ENCODE measurements at places on chromosomes 1 and 21.

DNA sequence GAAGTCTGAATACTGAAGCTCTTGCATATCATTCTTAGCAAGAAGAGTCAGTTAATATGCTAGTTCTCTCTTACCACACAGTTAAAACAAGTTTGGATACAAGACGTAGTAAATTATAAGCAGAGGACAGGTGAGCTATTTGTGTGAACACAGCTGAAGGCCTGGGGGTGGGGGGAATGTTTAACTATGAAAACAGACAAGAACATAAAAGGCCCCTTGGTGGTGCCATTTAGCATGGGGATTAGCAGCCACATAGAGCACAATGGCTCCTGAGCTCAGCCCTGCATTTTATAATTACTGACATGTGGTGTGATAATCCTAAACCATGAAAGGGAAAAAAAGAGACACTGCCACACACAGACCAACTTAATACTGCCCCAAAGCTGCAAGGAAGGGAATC lies 94.8 kb downstream of the TGFBR3 start:
- no peak for DNase-seq

GRCh38 chr1:151838222-151839081 lies 1.2 kb downstream of the C2CD4D start:
- no peak for DNase-seq

DNA sequence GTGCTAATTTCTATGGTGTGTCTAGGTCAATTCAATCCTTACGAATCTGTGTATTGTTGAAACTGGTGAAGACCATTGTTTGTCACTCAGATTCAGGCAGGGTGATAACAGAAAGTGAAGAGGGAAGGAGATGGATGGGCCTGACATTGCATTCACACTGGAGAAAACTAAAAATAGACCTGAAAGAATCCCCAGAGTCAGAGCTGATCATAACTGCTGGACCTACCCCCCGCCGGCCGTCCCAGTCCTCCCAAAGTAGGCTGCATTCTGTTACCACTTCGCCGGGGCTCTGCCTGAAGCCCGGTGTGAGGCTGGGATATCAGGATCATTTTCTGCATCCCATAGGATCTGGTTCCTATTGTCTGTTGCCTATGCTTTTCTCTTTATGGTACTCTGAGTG lies 121.1 kb downstream of the NUF2 start:
- no peak for DNase-seq

GRCh38 chr1:78255846-78256245 lies 210.1 kb downstream of the GIPC2 start:
- no peak for DNase-seq

DNA sequence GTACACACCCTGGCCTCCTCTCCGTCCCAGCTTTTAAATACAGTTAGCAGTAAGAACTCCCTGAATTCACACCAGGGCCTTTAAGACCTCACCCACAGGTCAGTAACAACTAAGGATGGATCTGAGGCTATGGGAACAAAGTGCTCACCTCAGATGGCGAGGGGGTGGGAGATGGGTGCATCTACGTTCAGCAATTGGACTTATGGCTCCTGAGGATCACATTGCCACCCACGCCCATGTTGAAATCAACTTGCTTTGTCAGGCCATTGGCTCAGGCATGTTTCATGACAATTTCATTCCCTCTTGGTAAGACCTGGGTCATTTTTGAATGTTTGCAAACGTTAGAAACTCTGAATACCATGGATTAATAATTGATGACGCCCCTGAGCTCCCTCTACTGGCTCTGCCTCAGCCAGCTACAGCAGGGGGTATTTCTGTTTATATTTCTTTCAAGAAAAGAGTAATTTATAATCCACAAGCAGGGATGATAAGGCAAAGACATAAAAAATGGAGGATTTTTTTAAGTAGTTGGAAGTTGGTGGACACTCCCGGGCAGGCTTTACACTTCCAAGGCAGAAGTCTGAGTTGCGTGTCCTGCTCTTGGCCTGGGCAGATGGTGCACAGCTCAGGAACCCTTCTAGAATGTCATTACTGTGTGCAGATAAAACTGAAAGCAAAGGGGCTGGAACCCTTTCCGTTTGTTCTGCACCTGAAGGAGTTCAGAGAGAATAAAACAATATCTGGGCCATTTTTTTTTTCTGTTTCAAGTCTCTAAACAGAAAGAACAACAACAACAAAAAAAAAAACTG lies 13.7 kb upstream of the LBR start:
- DNase-seq, result no peak

DNA sequence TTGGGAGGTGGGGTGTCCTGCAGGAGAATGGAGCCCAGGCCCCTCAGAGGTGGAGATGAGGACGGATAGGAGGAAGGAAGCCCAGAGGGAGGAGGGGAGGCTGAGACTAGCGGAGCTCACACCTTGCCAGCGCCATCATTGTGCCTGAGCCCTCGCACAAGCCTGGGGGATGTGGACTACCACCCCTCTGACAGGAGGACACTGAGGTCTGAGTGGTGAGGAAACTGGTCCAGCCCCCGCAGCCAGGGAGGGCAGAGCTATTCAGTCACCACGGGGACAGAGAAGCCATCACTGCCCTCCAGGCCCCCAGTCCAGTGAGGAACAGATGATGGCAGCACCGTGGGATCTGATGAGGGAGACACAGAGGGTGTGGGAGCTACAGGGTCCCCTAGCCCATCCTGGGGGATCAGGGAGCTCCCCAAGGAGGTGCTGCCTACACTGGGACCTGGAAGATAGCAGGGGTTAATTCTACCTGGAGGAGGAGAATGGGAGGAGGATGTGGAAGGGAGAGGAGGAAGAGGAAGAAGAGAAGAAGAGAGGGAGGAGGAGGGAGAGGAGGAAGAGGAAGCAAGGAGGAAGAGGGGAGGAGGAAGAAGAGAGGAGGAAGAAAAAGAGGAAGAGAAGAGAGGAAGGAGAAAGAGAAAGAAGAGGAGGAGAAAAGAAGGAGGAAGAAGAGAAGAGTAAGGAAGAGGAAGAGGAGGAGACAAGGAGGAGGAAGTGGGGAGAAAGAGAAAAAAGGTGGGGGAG lies 31.0 kb downstream of the MATN1 start:
- DNase-seq, result no peak
